Activated T-cell treated with anti-CD3 and anti-CD28 coated beads for 24 hours (primary cell): ENCODE measurements at places on chromosomes 2 and 18.

DNA sequence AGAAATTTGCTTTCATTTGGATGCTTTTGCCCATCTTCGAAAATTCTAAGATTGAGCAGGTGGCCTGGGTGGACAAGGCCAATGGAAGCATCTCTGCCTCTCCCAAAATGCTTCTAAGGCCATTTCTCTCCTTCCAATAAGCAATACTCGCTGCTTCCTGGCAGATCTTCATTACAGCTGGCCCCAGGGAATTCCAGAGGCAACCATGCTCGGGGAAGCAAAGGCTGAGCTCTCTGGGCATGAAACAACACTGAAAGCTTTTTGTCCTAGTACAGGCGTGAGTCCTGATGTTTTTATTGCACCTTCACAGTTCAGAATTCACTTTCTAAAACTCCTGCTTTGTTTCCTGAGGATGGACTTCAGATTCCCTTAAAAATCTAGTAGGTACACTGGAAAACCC lies 11.8 kb upstream of the NEDD4L start:
- no peak for DNase-seq

DNA sequence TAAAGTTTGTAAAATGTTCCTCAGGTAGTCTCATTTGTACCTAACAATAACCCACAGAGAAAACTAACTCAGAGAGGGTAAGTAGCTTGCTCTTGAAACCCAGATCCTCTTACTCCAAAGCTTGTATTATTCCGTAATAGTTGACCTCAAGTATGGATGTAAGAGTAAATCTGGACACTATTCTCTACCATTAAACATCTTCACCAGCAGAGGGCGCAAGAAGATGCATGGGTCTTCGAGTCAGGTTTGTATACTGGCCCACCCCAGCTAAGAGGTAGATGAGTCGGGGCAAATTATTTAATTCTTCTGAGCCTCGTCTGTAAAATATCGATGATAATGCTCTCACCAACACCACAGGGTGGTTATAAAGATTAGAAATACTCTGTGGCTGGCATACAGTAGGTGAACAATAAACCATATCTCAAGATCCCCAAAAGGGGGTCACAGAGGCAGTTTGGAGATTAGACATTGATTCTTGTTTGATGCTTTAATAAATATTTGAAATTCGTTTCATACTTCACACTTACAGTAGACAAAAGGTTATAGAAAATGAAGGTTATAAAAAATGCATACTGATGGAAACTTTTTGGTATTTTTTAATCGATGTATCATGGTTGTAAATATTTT lies 3.5 kb upstream of the CABLES1 start:
- peak; percentile 55 for DNase-seq

DNA sequence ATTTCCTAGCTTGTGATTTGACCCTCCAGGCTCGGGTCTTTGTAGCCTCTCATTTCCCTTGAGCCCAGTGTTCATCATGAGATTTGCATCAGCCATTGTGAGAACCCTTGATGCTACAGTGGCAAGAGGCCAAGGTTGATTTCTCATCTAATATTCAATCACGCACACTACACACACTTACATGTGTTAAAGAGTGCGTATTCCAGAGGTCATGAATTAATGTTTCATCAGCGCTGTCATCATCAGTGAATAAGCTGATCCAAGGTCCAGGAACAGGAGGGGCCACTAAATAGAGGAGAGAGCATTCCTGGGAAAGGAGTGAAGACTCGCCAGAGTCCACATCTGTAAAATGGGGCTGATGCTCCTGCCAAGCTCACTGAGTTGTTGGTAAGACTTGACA lies 276.1 kb upstream of the SIX2 start:
- no peak for DNase-seq

- DNase-seq = no peak
Observed at GRCh38 chr2:24122366-24123194, 554 bp downstream of the PFN4 start.

DNA sequence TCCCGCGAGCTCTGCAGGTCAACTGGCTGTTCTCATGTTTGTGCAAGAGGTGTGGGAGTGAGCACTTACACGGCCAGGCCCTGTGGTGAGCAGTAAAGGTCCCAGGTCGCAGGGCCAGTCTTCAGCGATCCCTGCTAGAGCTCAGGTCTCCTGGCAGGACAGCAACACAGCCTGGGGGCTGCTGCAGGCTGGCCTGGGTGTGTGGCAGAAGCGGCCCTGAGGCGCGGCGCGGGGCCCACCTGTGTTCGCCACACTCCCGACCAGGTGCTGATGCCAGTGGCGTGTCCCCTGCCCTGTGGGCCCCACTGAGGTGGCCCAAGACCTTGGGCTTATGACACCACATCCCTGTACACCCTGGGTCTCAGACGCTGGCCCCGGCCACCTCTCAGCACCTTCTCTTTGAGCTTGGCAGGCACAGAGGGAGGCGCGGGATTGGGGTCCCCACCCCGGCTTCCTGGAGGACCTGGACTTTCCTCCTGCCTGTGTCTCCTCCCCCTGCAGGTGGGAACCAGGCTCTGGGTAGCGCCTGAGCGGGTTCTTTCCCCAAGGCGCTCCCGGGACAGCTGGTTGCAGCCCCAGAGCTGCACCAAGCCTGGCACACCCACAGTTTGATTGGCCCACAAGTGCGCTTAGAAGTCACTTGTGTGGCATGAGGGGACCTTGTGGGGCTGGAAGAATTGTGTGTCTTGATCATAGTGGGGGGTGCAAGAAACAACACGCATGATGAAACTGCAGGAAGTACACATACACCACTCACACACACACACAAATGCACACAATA lies 59.2 kb downstream of the TWIST2 start:
- no peak for DNase-seq

GRCh38 chr2:3413697-3414096 lies 34.2 kb downstream of the TRAPPC12 start:
- no peak for DNase-seq

DNA sequence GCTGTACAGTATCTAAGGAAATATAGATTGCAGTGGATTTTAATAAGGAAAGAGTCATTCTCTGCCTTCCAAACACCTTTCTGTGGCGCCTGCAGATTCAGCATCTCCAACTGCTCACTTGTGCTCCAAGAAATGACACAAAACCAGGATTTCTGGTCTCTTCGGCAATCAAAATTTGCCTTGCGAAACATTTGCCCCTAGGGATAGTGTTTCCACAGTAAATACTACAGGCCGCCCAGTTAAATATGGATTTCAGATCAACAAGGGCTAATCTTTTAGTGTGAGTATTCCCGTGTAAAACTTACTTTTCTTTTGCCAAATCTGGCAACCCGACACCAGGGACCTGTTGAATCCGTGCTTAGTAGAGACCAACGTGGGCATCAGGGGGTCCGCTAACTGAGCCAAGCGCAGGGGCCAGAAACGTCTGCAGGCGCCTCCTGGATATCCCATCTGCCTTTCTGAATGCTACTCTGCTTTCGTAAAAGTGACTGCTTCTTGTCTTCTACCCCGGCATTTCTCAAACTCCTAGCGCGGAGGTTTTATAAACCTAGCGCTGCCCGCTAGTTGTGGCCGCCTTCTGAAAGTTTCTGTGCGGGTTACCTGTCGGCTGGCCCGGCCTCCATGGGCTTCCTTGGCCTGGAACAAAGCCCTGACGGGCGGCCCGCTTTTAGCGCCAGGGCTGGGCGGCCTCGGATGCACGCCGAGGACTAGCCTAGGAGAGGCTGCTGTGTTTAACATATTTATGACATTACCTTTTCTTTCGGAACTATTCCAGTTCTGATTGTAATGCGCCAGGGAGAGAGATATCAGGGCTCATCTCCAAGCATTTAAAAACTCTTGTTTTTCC lies 2.5 kb downstream of the CYP1B1 start:
- DNase-seq = no peak
